ENCODE measurements at places on chromosomes 3 and 15. TPM values are rescaled to one million over a fixed set of nuclear protein-coding genes. Genes with fewer than 3 reads are reported as not detected.
A peak's percentile ranks its signal among the peaks of the same experiment; 100 is the strongest.

DNA sequence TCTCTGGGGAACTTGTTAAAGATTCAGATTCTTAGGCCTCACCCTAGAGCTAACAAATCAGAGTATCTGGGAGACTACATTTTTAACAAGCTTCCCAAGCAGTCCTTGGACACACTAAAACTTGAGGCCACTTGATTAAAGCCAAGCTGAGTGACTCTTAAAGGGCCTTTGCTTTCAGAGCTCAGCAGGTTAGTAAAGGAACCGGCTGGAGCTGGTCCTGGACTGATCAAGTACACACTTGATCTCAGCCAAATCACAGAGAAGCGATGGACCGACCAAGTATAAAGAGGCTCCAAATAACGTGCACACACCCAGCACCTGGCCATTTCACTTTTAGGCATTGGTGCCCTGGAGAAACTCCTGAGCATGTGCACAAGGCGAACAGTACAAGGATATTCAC, 12.9 kb upstream of the TM6SF1 start:
- H3K4me1 ChIP-seq = peaks cover 10% of the 10 kb centered on the region
- H3K36me3 ChIP-seq = no peaks in the 10 kb centered on the region
- no peak overlapping the region for H3K4me3 ChIP-seq

GRCh38 chr3:50639055-50639494, 22.1 kb downstream of the MAPKAPK3 start:
- H3K36me3 ChIP-seq = no peaks in the 10 kb centered on the region
- no peaks in the 10 kb centered on the region for H3K4me1 ChIP-seq
- no peak overlapping the region for H3K27ac ChIP-seq
- no peak for DNase-seq
- H3K27me3 ChIP-seq = no peaks in the 10 kb centered on the region
- no peak overlapping the region for H3K4me3 ChIP-seq

DNA sequence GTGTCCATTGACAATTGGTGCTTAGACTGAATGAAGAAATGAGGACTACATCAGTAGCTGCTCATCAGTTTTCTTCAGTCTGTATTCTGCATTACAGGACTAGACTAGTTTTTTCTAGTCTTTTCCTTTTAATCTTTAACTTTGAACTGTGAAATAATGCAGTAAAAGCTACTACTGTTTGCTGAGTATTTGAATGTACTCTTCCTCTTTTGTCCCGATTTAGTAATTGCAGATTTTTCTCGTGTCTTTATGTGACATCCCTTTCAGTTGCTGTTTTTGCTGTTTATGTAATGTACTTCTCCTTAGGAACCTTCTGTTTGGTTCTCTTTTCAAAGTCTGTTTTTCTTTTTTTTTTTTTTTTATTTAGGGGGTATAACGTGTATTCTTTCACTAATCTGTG, 17.4 kb downstream of the MFSD1 start:
- H3K27me3 ChIP-seq = no peaks in the 10 kb centered on the region
- no peak overlapping the region for H3K27ac ChIP-seq
- H3K36me3 ChIP-seq = no peaks in the 10 kb centered on the region
- no peak overlapping the region for H3K4me3 ChIP-seq
- DNase-seq = no peak
- H3K4me1 ChIP-seq = no peaks in the 10 kb centered on the region

DNA sequence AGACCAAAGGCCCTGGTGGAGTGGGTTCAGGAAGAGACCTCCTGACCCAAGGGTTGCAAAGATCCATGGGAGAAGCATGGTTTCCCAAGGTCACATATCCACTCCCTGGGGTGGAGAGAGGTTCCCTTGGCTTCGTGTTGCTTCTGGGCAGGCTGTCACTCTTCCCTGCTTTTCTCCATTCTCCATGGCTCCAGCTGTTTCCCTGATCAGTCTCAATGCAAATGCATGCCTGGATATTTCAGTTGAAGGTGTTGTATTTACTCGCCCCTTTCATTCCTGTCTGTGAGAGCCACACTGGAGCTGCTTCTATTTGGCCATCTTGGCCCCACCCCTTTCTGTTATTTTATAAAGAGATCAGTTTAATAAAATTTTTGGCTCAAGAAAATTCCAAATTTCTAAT, 95.0 kb upstream of the PLSCR4 start:
- H3K4me1 ChIP-seq = no peaks in the 10 kb centered on the region
- H3K4me3 ChIP-seq = no peak overlapping the region
- H3K27me3 ChIP-seq = no peaks in the 10 kb centered on the region

GRCh38 chr3:143827425-143827824, 20.8 kb downstream of the SLC9A9 start:
- no peak overlapping the region for H3K27ac ChIP-seq
- no peaks in the 10 kb centered on the region for H3K36me3 ChIP-seq
- no peaks in the 10 kb centered on the region for H3K4me1 ChIP-seq
- no peak for DNase-seq

- DNase-seq = no peak
- H3K36me3 ChIP-seq = no peaks in the 10 kb centered on the region
- no peak overlapping the region for H3K27ac ChIP-seq
- H3K4me3 ChIP-seq = no peak overlapping the region
These were observed 321.8 kb downstream of the CTNNB1 start for GRCh38 chr3:41521010-41521655.

DNA sequence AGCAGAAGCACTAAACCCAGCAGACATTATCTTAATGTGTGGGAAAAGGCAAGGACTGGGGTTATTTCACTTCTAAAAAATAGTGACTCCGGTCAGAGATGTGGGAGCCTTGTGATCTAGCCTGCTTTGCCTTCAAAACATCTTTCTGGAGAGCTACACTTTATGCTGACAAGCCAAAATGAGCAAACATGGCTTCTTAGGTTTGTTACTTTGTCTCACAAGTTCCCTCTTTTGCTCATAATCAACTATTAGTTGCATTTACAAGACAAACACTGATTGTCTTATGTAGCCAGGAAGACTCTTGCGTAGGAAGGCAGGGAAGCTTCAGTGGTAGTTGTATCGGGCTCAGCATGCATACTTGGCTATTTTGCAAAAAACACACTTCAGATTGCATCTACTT, 129.2 kb downstream of the NUP210 start:
- H3K4me1 ChIP-seq = no peaks in the 10 kb centered on the region
- no peak for DNase-seq

DNA sequence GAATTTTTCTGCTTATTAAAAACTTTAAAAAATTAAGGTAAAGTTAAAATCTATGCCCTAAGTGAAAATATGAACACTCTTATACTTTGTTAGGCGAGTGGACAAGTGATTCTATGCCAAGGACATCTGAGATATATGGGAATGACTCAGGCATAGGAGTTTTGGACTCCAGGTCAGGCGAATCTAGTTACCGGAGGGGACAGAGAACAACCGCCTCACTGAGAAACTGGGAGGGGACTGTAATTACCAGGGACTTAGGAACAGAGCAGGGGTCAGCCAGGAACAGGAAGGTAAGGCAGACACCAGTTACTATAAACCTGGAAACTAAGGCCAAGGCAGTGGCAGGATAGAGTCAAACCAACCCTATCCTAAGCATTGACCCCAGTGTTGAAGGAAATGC, 16.8 kb upstream of the ATP1B3 start:
- H3K4me1 ChIP-seq = peaks cover 17% of the 10 kb centered on the region
- H3K27ac ChIP-seq = no peak overlapping the region
- H3K36me3 ChIP-seq = no peaks in the 10 kb centered on the region
- no peak for DNase-seq
- no peak overlapping the region for H3K4me3 ChIP-seq

DNA sequence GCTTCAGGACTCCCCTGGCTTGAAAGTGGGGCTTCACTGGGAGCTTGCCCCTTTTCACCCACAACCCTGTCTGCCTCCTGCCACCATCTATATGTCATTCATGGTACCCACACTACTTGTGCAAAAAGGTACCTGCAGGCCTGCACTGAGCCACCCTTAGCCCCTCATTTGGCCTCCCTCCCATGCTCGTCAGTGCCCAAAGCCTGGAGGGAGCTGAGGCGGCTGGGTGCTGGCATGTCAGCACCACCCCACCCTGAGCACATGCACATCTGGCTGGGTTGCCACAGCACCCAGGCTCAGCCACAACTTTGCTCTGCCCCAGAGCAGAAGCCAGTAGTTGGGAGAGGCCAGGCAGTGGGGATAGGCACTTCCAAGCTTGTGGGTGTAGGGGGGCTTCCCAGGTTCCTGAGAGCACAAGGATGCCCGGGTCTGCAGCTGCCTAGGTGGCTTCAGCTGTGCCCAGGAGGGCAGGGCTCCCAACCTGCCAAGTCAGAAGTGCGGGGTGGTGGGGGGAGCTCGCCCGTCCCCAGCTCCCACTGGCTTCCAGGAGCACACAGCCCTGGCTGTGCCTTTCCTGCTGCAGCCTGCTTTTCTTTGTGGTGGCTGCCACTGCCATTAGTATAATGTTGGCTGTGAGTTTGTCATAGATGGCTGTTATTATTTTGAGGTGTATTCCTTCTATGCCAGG, 1054.6 kb upstream of the EPHA6 start:
- H3K4me3 ChIP-seq = no peak overlapping the region
- no peak overlapping the region for H3K27ac ChIP-seq
- no peaks in the 10 kb centered on the region for H3K27me3 ChIP-seq

GRCh38 chr3:97043411-97043810, 229.0 kb downstream of the EPHA6 start:
- H3K4me3 ChIP-seq = no peak overlapping the region
- no peaks in the 10 kb centered on the region for H3K27me3 ChIP-seq
- no peak for DNase-seq
- H3K27ac ChIP-seq = no peak overlapping the region

DNA sequence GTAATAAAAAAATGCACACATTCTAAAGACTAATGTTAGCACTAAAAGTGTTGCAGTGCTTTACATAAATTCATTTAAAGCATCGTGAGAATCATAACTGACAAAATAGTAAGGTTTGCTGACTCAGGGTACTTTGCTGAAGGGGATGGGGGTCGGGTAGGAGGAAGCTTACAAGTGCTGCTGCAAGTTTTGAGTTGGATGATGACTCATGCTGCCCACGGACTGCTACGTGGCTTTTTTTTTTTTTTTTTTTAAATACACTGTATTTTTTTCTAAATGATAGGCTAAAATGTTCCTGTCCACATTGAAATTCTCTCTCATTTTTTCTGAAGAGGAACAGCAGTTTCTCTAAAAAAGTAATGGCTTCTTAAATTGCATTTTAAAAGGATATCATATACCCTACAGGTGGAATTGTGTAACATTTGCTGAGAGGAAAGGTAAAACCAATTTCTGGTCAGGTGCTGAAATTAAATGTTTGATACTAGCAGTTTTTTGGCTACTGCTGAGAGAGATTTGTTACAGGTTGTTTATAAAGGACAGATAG, 2.2 kb downstream of the MAPK6 start:
- no peaks in the 10 kb centered on the region for H3K36me3 ChIP-seq
- H3K4me3 ChIP-seq = peak overlapping the region; percentile 64
- peaks cover 12% of the 10 kb centered on the region for H3K4me1 ChIP-seq
- no peaks in the 10 kb centered on the region for H3K27me3 ChIP-seq
- peak; percentile 24 for DNase-seq
- H3K27ac ChIP-seq = no peak overlapping the region

- no peak for DNase-seq
- H3K36me3 ChIP-seq = no peaks in the 10 kb centered on the region
- no peaks in the 10 kb centered on the region for H3K27me3 ChIP-seq
These were observed 200.9 kb downstream of the ATP8B4 start for GRCh38 chr15:49918121-49918520.

GRCh38 chr15:39578851-39579486, 1.9 kb upstream of the THBS1 start:
- no peak overlapping the region for H3K4me3 ChIP-seq
- H3K36me3 ChIP-seq = no peaks in the 10 kb centered on the region
- peaks cover 12% of the 10 kb centered on the region for H3K27me3 ChIP-seq
- H3K4me1 ChIP-seq = peaks cover 19% of the 10 kb centered on the region
- DNase-seq = peak; percentile 50
- no peak overlapping the region for H3K27ac ChIP-seq

DNA sequence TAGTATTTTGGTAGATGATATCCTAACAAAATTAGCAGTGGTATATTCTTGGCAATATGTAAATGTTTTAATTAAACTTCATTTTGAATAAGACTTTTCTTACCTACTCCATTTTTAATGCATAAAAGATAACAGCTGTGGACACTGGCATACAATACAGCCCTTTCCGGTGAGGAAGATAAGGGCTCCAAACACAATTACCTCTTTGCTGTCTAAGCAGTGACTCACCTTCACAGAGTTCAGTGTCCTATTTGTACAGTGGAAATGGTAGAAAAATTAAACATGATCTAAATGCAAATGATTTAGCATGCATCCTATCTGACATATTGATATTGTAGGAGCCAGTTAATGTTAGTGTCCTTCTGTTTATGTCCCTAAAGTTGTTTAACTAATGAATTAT, 969.4 kb downstream of the PLOD2 start:
- H3K27me3 ChIP-seq = no peaks in the 10 kb centered on the region
- DNase-seq = no peak
- no peaks in the 10 kb centered on the region for H3K4me1 ChIP-seq
- H3K27ac ChIP-seq = no peak overlapping the region

- no peaks in the 10 kb centered on the region for H3K36me3 ChIP-seq
- no peak overlapping the region for H3K4me3 ChIP-seq
- peaks cover 9% of the 10 kb centered on the region for H3K4me1 ChIP-seq
- H3K27ac ChIP-seq = no peak overlapping the region
These were observed 51.8 kb upstream of the SSR3 start for GRCh38 chr3:156606729-156607128.

- H3K36me3 ChIP-seq = no peaks in the 10 kb centered on the region
These were observed 113.3 kb upstream of the GBE1 start for GRCh38 chr3:81874738-81875137.

GRCh38 chr3:142976621-142977398, 13.3 kb upstream of the PAQR9 start:
- no peak overlapping the region for H3K27ac ChIP-seq
- no peak for DNase-seq
- peaks cover 6% of the 10 kb centered on the region for H3K4me1 ChIP-seq
- no peaks in the 10 kb centered on the region for H3K36me3 ChIP-seq
- no peaks in the 10 kb centered on the region for H3K27me3 ChIP-seq
- H3K4me3 ChIP-seq = no peak overlapping the region

DNA sequence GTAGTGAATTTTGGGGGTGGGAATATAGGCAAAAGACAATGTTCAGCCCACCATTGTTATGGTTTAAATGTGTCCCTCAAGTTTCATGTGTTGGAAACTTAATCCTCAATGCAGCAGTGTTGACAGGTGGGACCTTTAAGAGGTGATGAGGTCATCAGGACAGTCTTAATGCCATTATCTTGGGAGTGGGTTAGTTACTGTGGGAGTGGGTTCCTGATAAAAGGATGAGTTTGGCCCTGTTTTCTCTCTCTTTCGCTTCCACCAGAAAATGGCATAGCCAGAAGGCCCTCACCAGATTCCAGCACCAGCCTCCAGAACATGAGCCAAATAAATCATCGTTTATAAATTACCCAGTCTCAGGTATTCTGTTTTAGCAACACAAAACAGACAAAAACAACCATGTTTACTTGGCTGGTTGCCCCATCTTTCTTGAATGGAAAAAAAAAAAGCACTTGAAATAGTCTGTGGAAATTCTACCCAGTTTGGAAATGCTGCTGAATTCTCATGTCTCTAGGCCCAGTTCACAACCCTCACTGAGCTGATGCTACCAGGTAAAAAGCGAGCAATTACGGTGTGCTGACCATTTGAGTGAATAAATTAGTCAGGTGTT, 31.0 kb upstream of the MFSD1 start:
- no peaks in the 10 kb centered on the region for H3K27me3 ChIP-seq
- H3K36me3 ChIP-seq = no peaks in the 10 kb centered on the region
- H3K4me1 ChIP-seq = peaks cover 11% of the 10 kb centered on the region
- no peak overlapping the region for H3K27ac ChIP-seq

TKT gene
- total RNA-seq = 292 TPM

TMF1 gene
- 14.6 TPM for total RNA-seq

VIPR1 gene
- 1.4 TPM for total RNA-seq

FSIP1 gene
- total RNA-seq = 2.1 TPM

P2RY14 gene
- total RNA-seq = not detected

LRRC2 gene
- not detected for total RNA-seq

DNAJA4 gene
- not detected for total RNA-seq

NMNAT3 gene
- total RNA-seq = 0.95 TPM

SEMA3F gene
- total RNA-seq = 14.5 TPM

CLDN18 gene
- total RNA-seq = not detected

KNG1 gene
- total RNA-seq = not detected

Measured in neural progenitor cell (in vitro differentiated cells).